ENCODE measurements at places on chromosomes 4 and X.

- no peak for DNase-seq
Measured at GRCh38 chrX:87003031-87003430, 514.6 kb upstream of the KLHL4 start.

GRCh38 chrX:39982948-39983347, 114.8 kb downstream of the BCOR start:
- DNase-seq, result no peak

DNA sequence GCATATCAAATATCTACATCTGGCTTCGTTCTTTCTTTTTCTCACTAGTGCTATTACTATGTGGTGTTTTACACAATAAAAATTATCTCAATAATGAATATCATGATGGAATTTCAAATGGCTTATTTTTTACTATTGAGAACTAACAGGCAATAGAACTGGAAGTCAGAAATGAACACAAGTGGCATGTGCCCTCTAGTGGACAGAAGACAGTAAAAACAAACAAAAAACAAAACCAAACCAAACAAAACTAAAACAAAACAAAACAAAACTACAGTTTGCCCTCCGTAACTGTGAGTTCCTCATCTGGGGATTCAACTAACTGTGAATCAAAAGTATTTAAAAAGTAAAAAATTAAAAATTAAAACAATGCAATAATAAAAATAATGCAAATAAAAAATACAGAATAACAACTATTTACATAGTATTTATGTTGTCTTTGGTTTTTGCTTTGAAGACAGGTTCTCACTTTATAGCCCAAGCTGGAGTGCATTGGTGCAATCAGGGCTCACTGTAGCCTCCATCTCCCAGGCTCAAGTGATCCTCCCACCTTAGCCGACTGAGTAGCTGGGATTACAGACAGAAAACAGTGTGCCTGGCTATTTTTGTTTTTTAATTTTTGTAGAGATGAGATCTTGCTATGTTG, 195.6 kb upstream of the TACR3 start:
- DNase-seq, result no peak

DNA sequence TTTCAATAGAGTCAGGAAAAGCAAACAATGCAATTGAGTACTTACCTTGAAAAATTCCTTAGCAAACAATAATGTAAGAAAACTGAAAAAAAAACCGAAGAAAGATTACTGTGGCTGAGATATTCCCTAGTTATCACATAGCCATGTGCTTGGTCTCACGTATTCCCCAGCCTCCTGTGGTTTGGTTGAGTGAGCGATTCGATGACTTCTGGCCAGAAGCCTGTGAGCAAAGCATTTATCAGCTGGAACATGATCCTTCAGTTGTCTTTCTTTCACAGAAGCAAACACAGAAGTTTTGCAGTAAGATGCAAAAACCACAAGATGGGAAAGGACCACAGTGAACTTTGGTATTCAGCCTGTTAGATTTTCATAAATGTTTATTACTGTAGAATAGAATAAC, 1754.3 kb upstream of the AGA start:
- DNase-seq, result no peak

DNA sequence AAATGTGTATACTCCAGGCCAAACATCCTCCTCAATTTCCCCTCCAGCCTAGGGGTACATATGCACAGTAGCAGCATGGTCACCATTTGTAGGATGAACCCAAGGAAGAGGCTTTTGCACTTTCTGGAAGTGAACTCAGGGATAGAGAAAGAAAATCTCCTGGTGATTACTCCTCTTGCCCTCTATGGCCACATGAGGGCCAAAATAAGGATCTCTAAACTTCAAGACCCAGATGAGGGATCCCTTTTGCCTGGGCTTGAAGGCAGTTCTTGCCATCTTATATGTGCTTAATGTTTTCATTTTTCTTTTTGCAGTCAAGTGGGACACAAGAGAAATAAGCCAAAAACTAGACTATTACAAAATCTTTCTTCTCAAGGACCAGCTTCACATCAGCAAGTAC, 29.5 kb upstream of the MUC7 start:
- no peak for DNase-seq

GRCh38 chr4:57320217-57320616, 210.0 kb upstream of the IGFBP7 start:
- DNase-seq, result no peak

DNA sequence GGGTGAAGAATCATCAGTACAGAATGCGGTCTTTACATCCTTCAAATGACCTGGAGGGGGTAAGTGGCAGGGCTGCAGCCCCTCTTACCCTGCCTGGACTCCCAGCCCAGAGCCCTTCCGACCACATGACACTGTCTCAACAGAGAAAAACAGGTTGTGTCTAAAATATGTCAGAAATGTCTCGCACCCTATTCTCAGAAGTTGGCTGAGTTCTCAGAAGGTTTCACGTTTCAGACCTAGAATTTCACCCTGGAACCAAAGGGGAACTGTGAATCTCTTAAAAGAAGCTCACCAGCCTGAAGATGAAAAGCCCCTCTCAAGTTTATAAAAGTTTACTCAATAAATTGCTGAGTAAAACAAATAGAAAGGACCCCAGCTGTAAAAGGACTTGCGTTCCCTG, 7.0 kb upstream of the CRMP1 start:
- no peak for DNase-seq

DNA sequence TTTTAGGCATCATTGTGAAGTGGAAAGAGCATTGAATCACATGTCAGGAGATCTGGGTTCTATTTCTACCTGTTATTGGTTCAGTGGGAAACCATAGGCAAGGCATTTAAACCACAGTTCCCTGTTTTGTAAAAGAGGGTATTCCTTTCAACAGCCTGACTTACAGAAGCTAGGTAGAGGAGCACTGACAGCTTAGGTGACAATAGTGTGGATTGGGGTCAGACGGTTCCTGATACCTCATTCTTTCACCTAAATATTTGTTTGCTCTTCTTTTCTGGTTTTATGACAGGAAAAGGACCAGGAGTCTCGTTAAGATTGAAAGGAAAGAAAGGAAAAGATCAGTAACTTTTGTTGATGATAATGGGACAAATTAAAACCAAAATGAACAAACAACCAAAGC, 15.9 kb upstream of the PDLIM5 start:
- no peak for DNase-seq

Measured in T-helper 2 cell (primary cell).